Eye (tissue), 1 donor: ENCODE measurements at places on chromosomes 4 and X.
A peak's percentile ranks its signal among the peaks of the same experiment; 100 is the strongest.

DNA sequence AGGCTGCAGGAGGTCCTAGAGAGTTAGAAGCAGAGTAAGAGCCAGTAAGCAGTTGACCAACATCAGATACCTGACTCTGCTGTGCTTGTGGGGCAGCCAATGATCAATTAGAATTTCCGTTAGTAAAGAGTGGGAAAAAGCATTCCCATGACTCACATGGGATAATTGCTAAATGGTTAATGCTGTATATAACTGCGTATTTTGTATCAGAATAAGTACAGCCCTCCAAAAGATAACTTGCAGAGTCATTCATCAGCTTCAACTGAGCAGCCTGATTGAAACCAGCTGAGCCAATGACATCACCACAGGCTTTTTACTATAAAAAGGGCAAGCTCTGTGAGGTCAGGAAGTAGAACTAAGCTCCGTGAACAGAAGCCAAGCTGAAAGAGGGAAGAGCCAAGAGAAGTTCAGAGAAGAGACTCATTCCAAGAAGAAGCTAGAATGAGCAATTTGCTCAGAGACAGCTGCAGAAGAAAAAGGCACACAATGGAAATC is 67.9 kb downstream of the PPP3CA start:
- peak; percentile 55 for DNase-seq

- no peak for DNase-seq
Observed at GRCh38 chr4:108314900-108315589, 146.3 kb upstream of the LEF1 start.

DNA sequence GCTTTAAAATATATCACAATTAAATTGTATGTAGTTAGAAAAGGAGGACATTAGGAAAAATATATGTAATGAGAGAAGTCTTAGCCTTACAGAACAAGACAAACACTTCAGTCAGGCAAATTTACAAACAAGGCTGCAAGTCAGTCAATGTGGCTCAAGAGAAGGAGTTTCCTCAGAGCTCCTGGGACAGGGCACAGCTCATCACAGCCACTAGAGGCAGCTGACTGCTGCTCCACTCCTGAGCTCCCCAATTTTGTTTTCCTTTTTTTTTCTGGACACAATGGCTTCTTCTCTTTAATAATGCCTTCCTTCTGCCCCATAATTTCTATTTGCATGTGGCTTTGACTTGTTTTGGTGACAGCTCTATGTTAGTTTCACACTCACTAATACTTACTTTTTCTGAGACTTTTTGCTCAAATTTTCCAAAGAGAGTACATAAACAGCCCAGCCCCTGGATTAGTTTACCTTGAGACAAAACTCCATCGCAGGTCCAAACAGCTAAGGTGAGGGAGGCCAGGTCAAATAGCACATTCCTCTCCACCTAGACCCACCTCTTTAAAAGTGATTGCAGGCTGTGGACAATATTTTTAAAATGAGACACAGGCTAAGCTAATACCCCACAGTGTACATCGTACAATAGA is 850.4 kb upstream of the FRG1 start:
- DNase-seq: no peak

DNA sequence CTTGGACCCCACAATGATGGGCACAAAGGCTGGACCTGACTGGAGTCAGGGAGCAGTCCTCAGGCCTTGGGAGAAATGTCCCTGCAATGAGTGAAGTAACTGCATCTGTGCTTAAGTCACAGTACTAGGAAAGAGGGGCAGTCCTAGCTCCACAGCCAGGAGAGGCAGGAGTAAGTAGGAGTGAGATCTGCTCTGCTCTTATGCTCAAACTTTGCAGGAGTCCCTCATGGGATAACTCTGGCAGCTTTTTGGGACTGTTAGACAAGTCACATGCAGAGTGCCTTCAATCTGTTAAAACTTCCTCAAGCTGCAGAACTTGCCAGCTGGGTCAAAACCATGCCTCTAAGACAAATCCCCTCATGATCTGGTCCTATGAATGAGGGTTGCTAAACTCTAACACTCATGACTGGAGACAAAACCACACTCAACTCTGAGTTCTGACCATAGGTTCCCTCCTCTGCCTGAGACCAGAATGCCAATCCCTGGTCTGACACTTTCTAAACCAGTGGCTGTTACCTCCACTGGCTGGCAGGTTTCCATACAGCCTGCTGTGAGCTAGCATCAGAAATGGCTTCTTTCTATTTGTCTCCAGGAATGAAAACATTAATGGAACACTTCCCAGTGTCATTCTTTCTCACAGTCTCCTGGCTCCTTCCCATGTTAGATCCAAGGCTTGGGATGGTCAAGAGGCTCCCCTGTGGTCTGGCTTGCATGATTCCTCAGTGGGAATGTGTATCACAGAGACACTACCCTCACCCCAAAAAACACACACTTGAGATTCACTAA is 819.3 kb downstream of the PCDH7 start:
- no peak for DNase-seq

GRCh38 chr4:91257721-91258120 is 1046.0 kb upstream of the GRID2 start:
- no peak for DNase-seq

GRCh38 chr4:5114950-5115349 is 63.7 kb downstream of the STK32B start:
- DNase-seq: peak; percentile 27

DNA sequence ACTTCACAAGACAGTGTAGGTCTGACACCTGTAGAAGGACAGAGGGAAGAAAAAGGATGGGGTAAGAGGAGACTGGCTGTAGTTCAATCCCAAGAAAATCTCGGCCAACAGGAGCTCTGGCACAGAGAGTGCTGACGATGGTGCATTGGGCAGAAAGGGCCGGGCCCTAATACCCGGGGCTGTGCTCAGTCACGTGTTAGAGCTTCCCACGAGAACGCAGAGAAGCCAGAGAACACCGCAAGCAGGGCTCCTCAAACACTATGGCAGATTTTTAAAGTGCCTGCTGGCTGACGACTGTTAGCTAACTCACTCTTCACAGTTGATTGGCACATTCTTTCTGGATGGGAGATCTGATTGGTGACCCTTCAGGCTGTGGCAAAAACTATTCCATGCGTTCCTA is 35.5 kb downstream of the EREG start:
- DNase-seq: no peak

DNA sequence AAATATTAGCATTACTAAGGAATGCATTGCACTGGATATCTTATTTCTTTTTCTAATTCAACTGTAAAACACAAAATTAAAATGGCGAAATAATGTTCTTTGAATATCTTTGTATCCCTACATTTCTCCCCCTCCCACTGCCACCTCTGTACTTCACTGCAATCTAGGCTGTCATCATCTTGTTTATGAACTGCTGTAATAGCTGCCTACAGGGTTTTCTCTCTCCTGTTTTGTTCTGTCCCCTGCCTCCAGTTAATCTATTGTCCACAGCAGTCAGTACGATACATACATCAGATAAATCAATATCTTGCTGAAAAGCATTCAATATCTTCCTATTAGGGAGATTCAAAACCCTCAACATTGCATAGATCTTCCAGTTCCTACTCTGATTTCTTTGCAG is 528.4 kb downstream of the KCNIP4 start:
- DNase-seq: no peak

- DNase-seq: no peak
Observed at GRCh38 chr4:81152839-81153713, 61.9 kb downstream of the PRKG2 start.

DNA sequence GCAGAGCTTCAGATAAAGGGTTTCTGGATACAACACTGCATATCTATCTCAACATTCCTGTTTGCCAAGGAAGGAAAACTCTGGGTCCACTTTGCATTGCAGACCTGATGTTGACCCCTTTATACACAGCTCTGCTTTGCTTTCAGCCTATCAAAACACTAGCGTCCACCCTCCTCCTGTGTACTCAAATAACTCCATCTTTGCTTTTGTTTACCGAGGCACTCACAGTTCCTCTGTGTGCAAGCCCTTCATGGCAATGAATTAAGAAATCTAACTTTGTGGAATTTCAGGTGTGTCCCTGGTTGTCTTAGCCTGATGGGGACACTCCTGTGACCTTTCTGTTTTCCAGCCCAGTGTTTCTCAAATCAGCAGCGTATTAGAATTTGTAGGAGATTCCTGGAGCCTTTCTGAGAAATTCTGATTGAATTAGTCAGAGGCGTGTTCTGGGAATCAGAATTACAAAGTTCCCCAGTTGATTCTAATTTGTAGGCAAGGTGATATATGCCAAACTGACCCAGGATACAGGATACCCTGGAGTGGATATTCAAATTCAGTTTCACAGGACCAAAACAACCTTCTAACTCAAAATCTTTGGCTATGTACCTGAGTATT is 68.6 kb downstream of the DTHD1 start:
- DNase-seq: no peak

DNA sequence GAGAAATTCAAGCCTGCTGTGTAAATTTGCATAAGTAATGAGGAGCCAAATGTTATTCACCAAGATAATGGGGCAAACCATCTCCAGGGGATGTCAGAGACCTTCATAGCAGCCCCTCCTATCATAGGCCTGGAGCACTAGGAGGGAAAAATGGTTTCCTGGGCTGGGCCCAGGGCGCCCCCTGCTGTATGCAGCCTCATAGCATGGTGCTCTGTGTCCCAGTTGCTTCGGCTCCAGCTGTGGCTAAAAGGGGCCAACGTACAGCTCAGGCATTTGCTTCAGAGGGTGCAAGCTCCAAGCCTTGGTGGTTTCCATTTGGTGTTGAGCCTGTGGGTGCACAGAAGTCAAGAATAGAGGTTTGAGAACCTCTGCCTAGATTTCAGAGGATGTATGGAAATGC is 859.3 kb downstream of the RPA4 start:
- DNase-seq: no peak

DNA sequence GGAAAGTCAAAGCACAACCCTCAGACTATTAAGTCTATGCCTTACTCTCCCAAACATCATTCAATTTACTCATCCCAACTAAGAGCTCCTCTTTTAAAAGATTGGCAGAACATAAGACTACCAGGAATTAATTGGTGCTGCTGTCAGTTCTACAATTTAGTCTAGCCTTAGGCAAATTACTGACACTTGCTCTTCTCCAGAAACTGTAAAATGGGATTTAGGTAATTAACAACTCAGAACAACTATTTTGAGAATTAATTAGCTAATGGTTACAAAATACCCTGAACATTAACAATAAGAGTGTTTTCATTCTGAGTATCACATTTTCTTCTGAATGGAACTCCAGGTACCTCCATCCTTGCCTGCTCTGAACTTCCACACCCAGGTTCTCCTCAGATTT is 36.2 kb upstream of the RBM47 start:
- DNase-seq: no peak

DNA sequence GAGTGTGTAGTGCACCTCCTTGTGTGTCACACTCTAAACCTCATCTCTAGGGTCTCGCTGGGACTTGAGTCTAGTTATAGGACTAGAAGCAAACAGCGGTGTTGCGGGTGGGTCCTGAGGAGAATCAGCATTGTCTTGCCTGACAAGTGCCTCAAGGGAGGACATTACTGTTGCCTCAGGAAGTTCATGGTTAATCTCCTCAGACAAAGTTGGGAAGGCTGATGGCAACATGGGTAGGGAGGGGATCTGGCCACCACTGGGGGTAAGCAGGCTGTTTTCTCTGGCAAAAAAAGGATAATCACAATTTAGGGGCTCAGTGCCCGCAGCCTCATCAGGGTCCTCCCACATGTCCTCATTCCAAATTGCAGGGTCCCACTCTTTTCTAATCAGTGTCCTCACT is 12.4 kb downstream of the ASB12 start:
- DNase-seq: no peak

DNA sequence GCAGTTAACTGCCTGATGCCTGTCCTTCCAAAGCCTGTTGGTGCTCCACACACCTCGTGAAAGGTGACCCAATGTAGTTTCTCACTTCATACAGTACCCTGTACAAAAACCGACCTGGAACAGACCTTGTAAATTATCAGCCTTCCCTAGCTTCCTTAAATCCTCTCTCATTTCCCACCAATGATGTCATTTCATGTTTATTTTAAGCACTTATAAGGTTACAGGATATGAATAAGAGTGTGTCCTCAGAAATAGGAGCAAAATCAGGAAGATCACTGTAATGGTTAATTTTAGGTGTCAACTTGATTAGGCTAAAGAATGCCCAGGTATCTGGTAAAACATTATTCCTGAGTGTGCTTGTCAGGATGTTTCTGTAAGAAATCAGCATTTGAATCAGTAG is 44.7 kb downstream of the TMEM150C start:
- DNase-seq: no peak

- DNase-seq: peak; percentile 67
Observed at GRCh38 chr4:4427121-4427870, 40.4 kb downstream of the NSG1 start.

DNA sequence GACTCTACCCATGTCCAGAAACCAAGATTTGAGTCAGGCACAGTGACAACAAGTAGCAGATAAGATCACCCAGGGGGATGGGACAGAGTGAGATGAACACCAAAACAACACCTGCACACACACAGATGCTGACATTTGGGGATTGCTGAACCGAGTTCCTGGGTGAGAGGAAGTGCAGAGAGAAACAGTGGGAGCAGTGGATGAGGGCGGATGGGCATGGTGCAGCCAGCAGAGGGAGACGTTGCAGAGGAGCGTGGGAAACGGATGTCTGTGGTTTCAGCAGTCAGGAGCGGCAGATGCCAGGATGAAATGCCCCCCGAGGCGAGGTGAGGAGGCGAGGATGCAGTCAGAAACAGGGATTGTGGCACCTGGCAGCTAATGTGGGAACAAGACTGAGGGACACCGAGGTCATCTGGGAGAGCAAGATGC is 78.6 kb upstream of the STS start:
- no peak for DNase-seq

DNA sequence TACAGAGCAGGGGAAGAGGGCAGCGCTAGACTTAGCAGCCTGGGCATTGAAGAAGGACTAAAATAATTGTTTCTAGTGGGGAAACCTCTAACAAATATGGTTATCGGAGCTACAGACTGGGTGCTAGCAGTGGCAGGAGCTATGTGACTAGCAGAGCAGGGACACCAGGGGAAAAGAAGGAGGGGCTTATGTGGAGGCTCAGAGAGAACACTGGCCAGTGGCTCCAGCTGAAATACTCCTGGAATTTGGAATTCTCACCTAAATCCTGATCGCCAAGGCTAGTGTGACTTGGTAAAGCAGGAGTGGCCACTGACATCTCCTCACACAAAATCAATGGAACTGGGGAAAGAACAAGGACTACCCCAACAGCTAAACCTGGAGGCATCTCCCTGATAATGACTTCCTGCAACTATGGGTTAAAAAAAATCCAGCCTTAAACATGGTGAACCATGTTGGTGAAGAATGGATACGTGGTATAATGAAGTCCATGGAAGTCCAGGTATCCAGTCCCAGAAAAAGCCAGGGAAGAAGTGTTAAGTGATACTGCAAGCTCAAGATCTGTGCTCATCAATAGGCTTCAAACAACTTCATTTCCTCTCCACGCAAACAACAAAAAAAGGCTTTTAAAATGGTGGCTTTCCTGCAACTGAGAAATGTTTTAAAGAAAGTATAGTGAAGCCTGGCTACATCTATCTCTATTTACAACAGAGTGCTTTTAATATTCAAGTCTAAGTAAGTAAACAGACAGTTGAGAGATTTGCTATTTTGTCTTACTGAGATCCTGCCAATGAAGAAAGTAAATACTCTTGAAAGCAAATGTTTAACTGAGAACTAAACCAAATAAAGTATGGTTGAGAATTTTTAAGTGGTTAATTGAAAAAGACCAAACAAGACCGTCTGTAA is 1.8 kb downstream of the TAPT1 start:
- DNase-seq: no peak

GRCh38 chr4:177532358-177532757 is 90.1 kb upstream of the AGA start:
- DNase-seq: peak; percentile 20

- DNase-seq: peak; percentile 39
Observed at GRCh38 chr4:102163404-102164140, 181.7 kb downstream of the SLC39A8 start.
